ENCODE measurements at places on chromosomes 7 and 10.

DNA sequence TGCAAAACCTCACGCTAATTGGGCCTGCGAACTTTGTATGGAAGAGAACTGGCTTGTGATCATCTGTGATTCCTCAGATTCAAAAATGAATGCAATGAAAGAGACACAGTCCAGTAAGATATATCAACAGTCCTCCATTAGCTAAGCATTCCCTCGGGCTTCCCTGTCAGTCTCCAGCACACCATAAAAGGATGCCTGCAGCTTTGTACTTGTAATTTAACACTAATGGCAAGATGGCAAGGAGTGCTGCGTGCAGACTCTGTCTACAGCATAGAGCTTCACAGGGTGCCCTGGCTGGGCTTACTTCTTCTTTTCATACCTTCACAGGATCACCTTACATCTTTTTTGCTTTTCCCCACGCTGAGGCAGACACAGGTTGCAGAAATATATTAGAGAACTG lies 200.0 kb downstream of the GFRA1 start:
- no peak for DNase-seq

DNA sequence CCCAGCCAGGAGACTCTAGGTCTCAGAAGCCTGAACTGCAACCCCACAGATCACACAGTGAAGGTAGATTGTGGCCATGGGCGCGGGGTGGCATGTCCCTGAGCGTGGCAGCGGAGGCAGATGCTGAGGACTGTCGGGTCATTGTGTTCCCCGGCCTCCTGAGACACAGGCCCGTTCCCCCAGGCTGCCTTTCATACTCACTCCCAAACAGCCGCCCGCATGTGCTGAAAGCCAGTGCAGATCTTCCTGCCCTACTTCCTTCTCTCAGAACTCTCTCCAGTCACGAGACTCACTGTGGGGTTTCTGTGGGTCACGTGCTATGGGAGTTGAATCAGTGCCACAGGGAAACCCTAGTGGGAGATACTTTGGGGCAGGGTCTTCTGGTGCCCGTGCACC lies 48.0 kb downstream of the ZNF467 start:
- no peak for DNase-seq

DNA sequence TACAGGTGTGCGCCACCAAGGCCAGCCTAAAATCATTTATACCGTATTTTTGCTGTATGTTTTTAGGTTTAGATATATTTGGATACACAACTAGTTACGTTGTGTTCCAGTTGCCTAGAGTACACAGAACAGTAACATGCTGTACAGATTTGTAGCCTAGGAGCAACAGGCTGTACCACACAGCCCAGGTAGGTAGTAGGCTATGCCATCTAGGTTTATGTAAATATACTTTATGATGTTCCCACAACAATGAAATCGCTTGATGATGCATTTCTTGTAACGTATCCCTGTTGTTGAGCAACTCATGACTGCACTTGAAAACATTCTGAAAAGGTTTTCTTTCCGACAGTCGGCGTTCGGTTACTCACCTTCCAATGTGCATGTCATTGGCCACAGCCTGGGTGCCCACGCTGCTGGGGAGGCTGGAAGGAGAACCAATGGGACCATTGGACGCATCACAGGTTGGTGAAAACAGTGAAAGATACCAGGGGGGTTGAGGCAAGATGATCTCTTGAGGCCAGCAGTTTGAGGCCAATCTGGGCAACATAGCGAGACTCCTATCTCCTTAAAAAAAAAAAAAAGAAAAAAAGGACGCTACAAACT lies 7.7 kb downstream of the PNLIP start:
- DNase-seq = no peak

DNA sequence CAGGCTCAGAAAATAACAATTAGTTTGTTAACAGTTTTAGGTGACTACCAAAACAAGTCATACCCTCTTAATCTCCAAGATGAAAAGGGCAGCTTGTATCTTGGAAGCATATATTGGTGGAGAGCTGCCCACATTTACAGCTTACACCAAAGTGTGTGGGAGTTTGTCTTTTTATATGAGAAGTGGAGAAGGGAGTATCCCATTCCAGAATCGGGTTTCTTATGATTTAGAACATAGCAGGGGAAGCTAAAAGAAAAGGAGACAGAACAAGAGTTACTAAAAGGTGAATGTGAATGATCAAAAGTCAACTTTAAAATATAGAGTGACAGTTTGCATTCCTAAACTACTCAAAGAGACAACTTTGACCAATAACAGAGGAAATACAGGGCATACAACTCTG lies 338.6 kb upstream of the VWC2 start:
- no peak for DNase-seq

GRCh38 chr7:150357270-150357669 lies 11.4 kb upstream of the REPIN1 start:
- peak; percentile 66 for DNase-seq

GRCh38 chr10:21527598-21528235 lies 2.2 kb upstream of the SKIDA1 start:
- no peak for DNase-seq

GRCh38 chr10:118800920-118801319 lies 46.1 kb upstream of the CACUL1 start:
- DNase-seq = no peak

DNA sequence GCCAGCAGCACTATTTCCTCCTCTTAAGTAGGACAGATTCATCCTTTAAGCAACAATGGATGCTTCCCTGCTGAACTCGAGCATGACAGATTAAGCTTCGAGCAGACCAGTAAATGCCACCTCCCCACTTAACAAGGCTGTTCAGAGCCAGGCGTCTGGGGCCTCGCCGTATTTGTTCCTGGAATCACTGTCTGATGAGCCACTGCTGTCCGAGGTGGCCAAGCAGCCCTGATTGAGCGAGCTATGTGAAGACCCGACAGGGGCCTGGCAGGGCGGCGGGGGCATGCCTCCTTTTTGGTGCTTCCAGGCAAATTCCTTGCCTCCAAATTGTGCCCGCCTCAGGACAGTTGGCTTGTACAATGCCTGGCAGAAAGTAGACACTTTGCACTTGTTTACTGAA lies 862.6 kb downstream of the NRG3 start:
- no peak for DNase-seq

DNA sequence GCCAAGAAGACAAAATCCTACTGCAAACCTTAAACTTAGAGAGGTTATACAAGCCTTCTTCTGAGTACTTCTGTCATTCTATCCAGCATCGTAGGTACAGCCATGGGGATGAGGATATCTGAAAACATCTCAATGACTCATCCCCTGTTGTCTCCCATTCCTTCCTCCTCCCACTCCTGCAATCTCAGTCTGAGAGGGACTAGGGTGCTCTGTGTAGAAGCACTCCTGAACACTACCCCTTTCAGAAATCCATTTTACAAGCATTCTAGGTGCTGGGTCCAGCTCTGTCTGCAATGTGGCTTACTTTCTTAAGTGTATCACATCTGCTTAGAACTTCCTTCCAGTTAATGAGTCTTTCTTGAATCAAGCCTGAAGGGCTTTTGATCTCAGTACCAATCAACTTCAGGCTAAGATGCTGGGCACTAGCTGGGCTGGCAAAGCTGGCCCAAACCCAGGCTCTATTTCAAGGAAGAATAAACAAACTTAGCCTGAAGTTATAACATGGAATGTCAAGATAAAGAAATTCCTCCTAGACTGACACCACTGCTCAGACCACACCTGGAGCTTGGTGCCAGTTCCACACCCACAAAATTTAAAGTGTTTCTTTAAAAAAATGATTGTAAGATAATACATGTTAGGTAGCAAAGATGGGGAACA lies 270.3 kb upstream of the AOAH start:
- no peak for DNase-seq

- DNase-seq = no peak
These were observed 155.6 kb downstream of the ANLN start for GRCh38 chr7:36545291-36545690.

GRCh38 chr10:97131666-97132065 lies 54.1 kb downstream of the SLIT1 start:
- no peak for DNase-seq

DNA sequence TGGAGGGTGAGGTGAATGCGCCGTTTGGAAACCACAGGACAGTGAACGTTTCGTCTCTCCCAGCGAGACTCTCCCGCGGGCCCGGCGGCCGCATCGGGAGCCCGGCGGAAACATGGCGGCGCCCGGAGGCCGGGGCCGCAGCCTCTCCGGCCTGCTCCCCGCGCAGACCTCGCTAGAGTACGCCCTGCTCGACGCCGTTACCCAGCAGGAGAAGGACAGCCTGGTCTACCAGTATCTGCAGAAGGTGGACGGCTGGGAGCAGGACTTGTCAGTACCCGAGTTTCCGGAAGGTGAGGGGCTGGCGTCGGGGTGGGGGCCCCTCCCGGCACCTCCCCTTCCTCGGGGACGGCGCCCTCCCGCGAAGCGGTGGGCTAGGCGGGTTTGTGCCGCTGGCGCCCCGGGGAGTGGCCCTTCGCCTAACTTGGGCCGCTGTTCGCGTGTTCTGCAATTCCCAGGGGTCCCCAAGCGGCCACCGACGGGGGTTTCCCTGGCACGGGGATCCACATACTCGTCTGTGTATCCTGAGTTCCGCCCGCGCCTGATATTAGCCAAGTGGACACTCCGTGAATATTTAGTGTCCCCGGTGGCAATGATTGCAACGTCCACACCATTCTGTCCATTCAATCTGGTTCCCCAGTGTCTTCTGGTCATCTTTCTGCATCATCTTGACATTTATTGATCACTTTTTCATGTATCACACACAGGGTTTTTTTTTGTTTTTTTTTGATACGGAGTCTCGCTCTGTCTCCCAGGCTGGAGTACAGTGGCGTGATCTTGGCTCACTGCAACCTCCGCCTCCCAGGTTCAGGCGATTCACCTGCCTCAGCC lies 514 bp downstream of the NHLRC2 start:
- DNase-seq = peak; percentile 43

DNA sequence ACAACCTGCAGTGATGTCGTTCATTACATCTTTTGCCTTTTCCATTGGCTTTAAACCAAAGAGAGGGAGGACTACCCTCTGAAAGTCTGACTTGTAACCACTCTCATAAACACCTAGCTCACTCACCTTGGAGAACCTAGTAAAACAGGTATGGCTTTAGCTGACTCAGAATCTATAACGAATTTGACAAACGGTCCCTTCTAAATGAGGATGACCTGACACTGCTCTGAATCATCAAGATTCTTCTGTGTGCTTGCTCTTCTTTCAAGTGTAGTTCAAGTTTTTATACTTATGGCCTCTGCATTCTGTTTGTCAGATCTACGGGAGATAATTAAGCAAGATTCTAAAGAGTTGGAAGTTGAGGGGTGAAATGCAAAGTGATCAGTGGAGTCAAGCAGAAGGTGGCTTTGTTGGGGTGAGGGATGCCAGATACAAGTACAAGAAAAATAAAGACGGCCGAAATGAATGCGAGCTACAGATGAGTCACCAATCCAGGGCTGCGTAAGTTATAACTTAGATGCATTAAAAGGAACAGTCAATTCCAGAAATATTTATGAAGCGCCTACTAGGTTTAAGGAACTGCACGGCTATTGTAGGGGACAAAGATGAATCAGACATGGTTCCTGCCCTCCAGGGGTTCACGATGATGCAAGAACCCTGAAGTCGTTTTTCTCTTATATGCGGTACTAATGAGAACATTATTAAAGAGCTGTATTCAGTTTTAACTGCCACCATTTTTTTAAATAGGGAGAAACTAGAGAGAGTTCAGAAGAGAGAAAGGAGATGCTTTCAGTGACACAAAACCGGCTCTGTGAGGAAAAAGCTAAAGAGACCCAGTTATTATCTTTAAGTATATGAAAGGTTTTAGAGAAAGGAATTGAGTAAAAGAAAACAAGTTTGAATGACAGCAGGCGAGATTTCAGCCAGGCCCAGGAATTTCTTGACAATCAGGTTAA lies 6.5 kb downstream of the HIPK2 start:
- DNase-seq = no peak

GRCh38 chr7:11792166-11792565 lies 39.8 kb downstream of the THSD7A start:
- DNase-seq = no peak

- DNase-seq = no peak
These were observed 29.2 kb downstream of the GSDME start for GRCh38 chr7:24728121-24728500.

DNA sequence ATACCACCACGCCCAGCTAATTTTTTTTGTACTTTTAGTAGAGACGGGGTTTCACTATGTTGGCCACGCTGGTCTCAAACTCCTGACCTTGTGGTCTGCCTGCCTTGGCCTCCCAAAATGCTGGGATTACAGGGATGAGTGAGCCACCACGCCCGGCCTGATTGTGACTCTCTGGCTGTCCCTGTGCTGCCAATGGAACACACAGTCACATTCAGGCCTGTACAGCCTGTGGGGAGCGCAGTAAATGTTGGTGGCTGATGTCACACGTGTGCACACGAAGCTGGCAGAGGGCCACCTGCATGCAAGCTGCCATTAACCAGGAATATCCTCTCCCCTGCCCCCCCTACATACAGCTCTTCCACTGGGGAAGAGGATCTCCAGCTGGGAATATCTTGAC lies 22.1 kb downstream of the POLL start:
- DNase-seq = no peak

GRCh38 chr7:67866812-67867211 lies 870.2 kb downstream of the TYW1 start:
- DNase-seq = no peak

- DNase-seq = no peak
These were observed 119.7 kb upstream of the KLF14 start for GRCh38 chr7:130853503-130854279.

DNA sequence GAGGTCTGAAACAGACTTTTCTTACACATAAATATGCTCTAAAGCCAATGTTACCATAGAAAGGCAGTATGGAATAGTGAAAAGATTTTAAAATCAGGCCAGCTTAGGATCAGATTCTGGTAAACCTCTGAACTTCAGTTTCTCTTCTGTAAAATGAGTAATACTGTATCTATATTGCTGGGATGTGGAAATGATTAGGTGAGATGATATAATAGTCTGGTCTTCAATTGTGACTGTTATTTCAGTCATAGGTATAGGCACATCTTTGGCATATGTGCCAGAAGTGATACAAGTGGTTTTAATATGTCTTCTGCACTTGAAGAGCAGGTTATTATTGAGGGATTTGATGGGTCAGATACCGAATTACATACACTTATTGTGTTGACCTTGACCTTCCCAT lies 7.2 kb downstream of the ZNF277 start:
- no peak for DNase-seq

GRCh38 chr7:13875496-13876074 lies 113.9 kb downstream of the ETV1 start:
- DNase-seq = no peak

GRCh38 chr7:100588438-100588837 lies 2.3 kb downstream of the FBXO24 start:
- no peak for DNase-seq

DNA sequence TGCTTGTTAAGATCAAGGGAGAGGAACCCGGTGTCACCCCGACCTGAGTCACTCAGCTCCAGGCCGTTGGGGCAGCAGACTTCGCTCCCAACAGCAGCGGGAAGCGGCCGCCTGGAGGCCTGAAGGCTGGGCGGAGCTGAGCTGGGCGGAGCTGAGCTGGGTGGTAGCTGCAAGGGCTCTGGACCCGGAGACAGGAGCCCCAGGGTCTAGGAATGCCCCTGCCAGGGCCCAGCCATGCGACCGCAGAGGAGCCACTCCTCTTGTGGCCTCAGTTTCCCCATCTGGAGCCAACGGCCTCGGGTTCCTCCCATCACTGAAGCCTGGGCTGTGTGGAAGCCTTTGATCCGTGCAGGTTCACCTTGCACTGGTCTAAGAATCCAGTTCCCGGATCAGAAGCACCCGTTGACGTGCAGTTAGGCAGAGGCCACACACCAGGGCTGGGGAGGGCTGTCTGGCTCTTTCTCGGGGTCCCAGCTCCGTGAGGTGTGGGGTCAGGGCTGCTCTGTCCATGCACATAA lies 21.9 kb upstream of the DPYSL4 start:
- DNase-seq = no peak
